ENCODE measurements at places on chromosomes 11 and 22. TPM values are rescaled to one million over a fixed set of nuclear protein-coding genes. Genes with fewer than 3 reads are reported as not detected.

The ADM gene
- total RNA-seq: 6.9 TPM

DNA sequence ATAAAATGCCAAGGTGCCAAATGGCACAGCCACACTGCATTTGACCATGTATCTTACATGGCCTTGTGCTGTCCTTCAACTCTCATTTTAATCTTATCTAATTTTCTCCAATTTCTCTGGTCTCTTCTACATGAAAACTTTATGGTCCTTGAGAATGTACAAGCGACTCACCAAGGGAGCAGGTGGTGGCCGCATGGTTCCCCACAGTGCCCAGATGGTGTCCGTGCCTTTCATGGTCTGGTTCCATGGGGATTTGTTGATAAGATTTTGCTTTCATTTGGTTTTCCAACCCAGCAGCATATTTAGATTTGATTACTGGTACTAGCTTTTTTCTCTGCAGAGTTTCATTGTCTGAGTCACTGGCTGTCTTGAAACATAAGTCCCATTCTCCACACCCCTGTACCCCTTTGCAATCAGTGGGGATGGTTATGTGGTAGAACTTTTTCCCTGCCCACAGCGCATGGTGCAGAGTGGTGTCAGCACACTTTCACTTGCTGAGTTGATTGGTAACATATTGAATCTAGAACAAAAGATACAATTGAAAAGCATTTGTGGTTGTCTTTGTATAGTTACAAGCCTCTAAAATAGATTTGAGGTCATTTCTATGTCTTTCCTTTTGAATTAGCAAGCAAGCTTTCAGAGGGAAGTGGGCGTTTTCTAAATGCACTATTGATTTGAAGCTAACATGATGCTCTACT lies 24.1 kb downstream of the ZNRF3 start:
- H3K27ac ChIP-seq: no peak overlapping the region
- peaks cover 61% of the 10 kb centered on the region for H3K4me1 ChIP-seq
- no peaks in the 10 kb centered on the region for H3K36me3 ChIP-seq
- no peaks in the 10 kb centered on the region for H3K27me3 ChIP-seq
- DNase-seq: no peak
- no peak overlapping the region for H3K4me3 ChIP-seq

- DNase-seq: no peak
- H3K36me3 ChIP-seq: no peaks in the 10 kb centered on the region
- H3K27ac ChIP-seq: no peak overlapping the region
- H3K4me3 ChIP-seq: no peak overlapping the region
Observed at GRCh38 chr22:47713941-47714340, 951.5 kb downstream of the TBC1D22A start.

The NCF4 gene
- total RNA-seq: 5.6 TPM

The OR6T1 gene
- not detected for total RNA-seq

The UBQLN3 gene
- 0.24 TPM for total RNA-seq

GRCh38 chr22:16586991-16587390 lies 5.6 kb downstream of the CCT8L2 start:
- H3K27me3 ChIP-seq: no peaks in the 10 kb centered on the region
- H3K4me1 ChIP-seq: no peaks in the 10 kb centered on the region
- no peak overlapping the region for H3K27ac ChIP-seq
- no peak for DNase-seq
- no peaks in the 10 kb centered on the region for H3K36me3 ChIP-seq

The TESMIN gene
- 0.86 TPM for total RNA-seq

- H3K4me3 ChIP-seq: no peak overlapping the region
- DNase-seq: no peak
- H3K4me1 ChIP-seq: no peaks in the 10 kb centered on the region
- no peaks in the 10 kb centered on the region for H3K36me3 ChIP-seq
- H3K27me3 ChIP-seq: no peaks in the 10 kb centered on the region
- no peak overlapping the region for H3K27ac ChIP-seq
Observed at GRCh38 chr11:29187215-29187614, 829.6 kb downstream of the KCNA4 start.

The MUC5AC gene
- not detected for total RNA-seq

GRCh38 chr11:111510311-111510710 lies 1.9 kb downstream of the BTG4 start:
- H3K36me3 ChIP-seq: no peaks in the 10 kb centered on the region
- DNase-seq: no peak
- H3K27me3 ChIP-seq: peaks cover 64% of the 10 kb centered on the region
- peaks cover 3% of the 10 kb centered on the region for H3K4me1 ChIP-seq
